Left lung (tissue), 14 donors: ENCODE measurements at places on chromosomes 5 and 9. TPM values are rescaled to one million over a fixed set of nuclear protein-coding genes. Genes with fewer than 3 reads are reported as not detected.

Gene LAMC3
- total RNA-seq = 23.4 TPM

GRCh38 chr5:67427850-67428298, 231.3 kb upstream of the CD180 start:
- DNase-seq = no peak

DNA sequence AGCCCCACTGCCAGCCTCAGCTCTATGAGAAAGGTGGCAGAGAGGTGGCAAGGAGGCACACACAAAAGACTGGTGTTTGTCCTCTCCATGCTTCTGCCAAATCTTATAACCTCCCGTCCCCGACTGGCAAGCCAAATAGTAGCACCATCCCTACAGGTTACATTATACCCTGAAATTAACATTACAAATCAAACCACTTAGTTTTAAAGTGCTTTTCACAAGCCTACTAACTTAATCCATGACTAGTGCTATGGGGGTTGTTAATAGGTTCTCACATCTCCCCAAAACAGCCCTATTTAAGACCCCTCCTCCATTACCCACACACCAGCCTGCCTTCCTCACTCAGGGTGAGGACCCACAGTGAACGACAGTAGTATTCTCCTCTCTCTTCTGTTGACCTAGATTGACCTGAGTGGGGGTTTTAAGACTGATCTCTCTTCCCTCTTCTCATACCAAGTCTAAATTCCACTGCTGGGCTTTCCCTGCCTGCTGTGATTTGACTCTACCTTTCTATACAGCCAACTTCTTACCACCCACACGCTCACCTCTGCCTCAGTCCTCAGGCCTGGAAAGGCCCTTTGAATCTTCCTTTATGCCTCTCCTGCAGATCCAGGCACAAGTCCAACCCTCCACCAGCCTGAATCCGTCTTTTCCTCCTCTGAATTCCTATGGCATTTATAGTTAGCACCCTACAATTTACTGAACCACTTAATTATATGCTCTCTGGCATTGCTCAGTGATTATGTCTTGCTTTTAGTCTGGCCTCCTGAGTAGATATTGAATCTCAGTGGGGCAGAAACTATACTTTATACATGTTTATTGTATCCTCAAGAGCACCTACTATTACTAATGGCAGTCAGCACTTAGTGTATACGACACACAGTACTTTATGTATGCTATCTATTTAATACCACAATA, 116.1 kb downstream of the TMEM174 start:
- no peak for DNase-seq

DNA sequence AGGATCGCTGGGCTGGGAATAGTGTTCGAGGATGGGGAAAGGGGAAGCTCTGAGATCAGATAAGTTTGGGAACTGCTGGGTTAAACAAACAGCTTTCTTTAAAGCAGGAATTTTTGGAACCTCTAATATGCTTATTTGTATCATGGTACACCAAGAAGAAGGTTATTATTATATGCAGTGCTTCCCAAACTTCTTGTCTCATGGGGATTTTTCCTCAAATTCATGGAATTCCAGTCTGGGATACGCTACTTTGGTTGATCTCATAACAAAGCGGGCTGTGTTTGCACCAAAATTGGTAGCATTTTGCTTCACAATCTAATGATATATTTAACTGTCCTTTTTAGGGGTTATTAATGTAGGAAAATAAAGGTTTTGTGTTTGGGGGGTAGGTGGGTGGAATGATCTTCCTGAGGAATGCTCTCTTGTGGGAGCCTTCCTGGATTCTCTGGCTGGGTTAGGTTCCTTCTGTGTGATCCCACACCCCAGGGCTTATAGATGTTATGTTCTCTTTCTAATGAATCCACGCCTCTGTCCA, 116.2 kb upstream of the PANK3 start:
- no peak for DNase-seq

DNA sequence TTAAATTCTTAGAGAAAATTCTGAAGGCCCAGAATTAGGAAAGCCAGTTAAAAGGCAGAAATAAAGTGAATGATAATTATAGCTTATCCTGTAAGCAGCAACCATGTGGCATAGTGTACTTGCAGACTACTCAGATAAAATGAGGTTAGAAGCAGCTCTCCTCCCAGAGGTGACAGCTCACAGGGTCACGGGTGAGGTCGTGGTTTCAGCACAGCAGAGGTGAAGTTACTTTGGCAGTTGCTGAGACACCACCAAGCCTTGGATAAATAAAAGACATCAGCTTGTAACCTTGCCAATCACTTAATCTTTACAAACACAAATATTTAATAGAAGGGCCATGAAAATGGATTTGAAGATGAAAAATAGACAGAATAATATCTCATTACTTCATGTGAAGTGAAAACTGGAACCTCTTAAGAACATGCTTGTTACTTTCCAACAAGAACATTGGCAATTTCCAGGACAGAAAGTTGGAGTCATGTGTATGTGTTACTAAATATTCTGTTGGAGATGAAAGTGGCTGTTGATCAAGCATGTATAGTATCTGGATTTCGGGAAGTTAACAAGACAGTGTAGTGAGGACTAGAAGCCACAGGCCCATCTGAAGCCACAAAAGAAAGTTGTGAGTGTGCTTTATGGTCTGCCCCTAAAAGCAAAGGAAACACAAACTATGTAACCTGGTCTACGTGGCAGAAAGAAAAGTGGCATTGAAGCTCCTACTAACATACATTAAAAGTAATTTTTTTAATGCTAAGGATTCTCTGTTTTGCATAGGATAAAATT, 134.4 kb downstream of the ERCC6L2 start:
- DNase-seq = no peak

Gene FOXD4L4
- total RNA-seq = 0.50 TPM

Gene MARCHF11
- total RNA-seq = not detected

GRCh38 chr5:153256-153655, 38.0 kb upstream of the LRRC14B start:
- no peak for DNase-seq
